Brain (organoid and tissue), 16 donors: ENCODE measurements at places on chromosomes 1 and 21. TPM values are rescaled to one million over a fixed set of nuclear protein-coding genes. Genes with fewer than 3 reads are reported as not detected.

VAV3 gene
- polyA plus RNA-seq = 0.87 TPM

NEXN gene
- polyA plus RNA-seq = 0.39 TPM

SLC35F3 gene
- 6.2 TPM for polyA plus RNA-seq

TMPRSS2 gene
- polyA plus RNA-seq = not detected

ELK4 gene
- 1.8 TPM for polyA plus RNA-seq

CFAP74 gene
- 0.93 TPM for polyA plus RNA-seq

RHD gene
- polyA plus RNA-seq = not detected

ACOT11 gene
- polyA plus RNA-seq = 3.2 TPM

LINGO4 gene
- 0.12 TPM for polyA plus RNA-seq

LRRC38 gene
- 0.24 TPM for polyA plus RNA-seq

COL11A1 gene
- polyA plus RNA-seq = 0.58 TPM
